ENCODE measurements at places on chromosomes 6 and 20.
A peak's percentile ranks its signal among the peaks of the same experiment; 100 is the strongest.

DNA sequence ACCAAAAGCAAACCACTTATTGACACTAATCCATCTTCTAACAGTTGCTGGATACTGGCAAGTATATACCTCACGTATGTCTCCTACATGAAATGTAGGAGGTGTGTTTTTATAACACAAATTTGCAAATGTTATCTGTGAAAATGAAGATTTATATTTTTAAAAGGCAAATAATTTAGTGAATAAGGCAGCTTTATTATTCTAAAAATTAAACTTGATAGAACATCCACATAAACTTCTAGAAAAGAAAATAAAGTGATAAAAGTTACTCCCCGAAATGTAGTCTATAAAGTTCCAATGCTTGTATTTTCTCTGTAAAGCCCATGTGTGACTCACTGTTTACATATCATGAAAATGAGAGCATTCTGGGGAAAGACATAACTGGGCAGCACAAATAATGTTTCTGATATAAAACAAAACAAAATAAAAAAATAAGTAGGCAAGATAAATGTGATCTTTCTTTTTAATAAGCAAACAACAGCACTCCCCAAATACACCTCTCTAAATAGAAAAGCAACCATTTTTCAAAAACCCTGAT lies 84.4 kb downstream of the MAP7 start:
- DNase-seq, result no peak

GRCh38 chr6:65161661-65162060 lies 545.4 kb downstream of the EYS start:
- DNase-seq, result no peak

DNA sequence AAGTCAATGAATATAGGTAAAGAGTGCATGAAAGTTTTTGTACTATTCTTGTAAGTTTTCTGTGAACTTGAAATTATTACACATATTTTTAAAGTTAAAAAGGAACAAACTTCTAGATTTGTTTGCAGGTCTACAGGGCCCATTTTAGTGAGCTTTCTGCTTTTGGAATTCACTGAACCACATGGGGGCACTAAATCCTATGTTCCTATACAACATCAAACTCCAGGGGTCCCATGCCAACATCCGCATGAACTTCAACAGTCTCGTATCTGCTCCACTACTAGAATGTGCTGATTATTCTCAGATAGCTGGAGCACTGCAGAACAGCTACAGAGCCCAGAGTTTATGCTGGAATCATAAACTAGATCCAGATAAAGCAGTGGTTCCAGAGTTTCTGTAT lies 347.9 kb upstream of the SPTLC3 start:
- no peak for DNase-seq

- DNase-seq, result no peak
Observed at GRCh38 chr6:169427856-169428255, 174.2 kb upstream of the THBS2 start.

DNA sequence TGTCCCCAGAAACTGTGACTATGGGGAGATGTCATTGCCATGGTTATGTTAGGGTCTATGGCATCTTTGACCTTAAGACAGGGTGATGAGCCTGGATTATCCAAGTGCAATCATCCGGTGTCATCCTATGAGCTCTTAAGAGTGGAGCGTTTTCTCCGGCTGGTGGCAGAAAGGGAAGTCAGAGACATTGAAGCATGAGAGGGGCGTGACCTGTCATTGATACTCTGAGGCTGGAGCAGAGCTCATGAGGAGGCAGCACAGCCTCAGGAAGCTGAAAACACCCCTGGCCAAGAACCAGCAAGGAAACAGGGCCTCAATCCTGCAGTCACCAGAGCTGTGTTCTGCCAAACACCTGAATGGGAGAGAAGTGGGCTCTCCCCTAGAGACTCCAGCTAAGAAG lies 59.6 kb downstream of the ANKRD60 start:
- DNase-seq, result no peak

DNA sequence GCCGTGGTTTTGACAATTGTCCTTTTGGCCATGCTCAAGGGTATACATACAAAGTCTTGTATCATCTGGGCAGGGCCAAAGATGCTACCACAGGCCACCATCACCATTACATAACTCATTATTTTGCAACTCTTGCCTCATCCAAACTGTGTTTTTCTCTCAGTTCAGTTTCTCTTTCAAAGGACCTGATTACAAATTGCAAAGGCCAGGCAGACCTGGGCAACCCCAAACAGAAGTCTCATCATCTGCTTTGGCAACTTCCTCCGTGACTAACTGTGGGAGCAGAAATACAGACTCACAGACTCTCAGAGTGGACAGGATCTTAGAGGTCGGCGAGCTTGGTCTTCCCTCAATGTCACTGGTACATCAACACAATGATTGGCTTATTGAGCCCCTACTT lies 117.8 kb upstream of the NEDD9 start:
- no peak for DNase-seq

- DNase-seq, result no peak
Observed at GRCh38 chr6:50952092-50952907, 133.6 kb downstream of the TFAP2B start.

GRCh38 chr6:125791151-125791819 lies 525 bp downstream of the NCOA7 start:
- peak; percentile 66 for DNase-seq

GRCh38 chr6:133880896-133881295 lies 8.0 kb upstream of the TCF21 start:
- DNase-seq, result no peak

DNA sequence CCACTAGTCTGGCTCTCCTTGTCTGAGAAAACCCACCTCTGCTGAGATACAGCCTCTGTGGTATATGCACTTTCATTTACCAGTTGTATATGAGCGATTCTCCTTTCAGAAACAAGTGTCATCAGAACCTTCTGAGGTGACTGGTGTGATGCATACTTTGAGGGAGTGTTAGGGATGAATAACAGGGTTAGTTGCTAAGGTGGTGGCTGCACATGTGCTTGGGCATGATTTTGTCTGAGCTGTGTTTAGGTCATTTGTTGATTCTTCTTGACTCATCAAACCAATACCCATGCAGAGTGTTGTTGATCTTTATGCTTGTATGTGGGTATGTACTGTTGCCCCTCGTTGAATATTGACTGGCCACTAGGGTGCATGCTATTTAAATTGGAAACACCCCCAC lies 25.7 kb downstream of the DTD1 start:
- DNase-seq, result peak; percentile 19
